ENCODE measurements at places on chromosomes 3 and 15.

- no peak for DNase-seq
Observed at GRCh38 chr3:187265461-187265955, 26.0 kb downstream of the MASP1 start.

GRCh38 chr3:190497811-190498210, 16.1 kb upstream of the IL1RAP start:
- DNase-seq: no peak

- DNase-seq: no peak
Observed at GRCh38 chr15:43274136-43274535, 7.4 kb upstream of the TGM5 start.

- DNase-seq: no peak
Observed at GRCh38 chr3:182862159-182862860, 69.0 kb downstream of the ATP11B start.

- DNase-seq: no peak
Observed at GRCh38 chr15:38367476-38367875, 86.5 kb upstream of the FAM98B start.

DNA sequence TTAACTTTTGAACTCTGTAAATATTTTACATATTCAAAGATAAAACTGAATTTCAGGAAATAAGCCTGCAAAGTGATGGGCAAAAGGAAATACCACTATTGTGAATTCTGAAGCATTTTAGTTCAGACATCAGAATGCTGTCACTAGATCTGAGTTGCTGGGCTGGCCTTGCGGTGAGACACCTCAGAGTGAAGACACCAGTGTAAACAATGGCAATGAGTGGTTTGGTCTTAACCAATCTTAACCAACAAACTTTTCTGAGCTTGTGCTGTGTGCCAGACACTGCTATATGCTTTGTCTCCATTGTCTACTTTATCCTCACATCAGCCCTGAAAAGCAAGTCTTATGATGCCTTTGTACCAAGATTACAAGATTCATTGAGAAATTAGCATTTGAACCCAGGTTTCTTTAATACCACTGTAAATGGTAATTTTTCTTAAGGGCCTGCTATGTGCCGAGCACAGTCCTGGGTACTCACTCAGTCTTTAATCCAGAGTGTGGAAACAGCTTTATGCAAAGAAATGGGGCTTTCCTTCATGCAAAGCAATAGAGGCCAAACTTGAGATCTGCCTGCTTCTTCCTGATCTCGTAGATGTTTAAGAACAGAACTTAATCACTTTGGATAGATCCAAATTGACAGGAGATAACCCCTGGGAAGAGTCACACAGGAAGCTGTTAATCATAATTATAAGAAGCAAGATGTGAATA, 55.0 kb downstream of the TMEM39A start:
- DNase-seq: no peak

- no peak for DNase-seq
Observed at GRCh38 chr3:50521572-50521971, 18.1 kb upstream of the CACNA2D2 start.

GRCh38 chr3:839981-840380, 252.8 kb upstream of the CNTN6 start:
- DNase-seq: no peak

- no peak for DNase-seq
Observed at GRCh38 chr3:58366699-58367098, 34.0 kb downstream of the PXK start.

DNA sequence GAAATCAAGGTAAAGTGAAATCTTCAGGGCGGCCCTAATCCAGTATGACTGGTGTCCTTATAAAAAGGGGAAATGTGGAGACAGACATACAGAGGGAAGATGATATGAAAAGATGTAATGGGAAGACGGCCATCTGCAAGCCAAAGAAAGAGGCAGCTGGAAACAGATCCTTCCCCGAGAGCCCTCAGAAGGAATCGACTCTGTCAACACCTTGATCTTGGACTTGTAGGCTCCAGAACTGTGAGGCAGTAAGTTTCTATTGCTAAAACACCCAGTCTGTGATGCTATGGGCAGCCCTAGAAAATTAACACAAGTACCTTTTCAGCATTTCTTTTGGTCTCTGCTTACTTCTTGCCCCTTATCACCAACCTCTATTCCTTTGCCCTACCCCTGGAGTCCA, 174.7 kb upstream of the TPM1 start:
- no peak for DNase-seq

- no peak for DNase-seq
Observed at GRCh38 chr3:142866841-142867631, 21.8 kb downstream of the PCOLCE2 start.

DNA sequence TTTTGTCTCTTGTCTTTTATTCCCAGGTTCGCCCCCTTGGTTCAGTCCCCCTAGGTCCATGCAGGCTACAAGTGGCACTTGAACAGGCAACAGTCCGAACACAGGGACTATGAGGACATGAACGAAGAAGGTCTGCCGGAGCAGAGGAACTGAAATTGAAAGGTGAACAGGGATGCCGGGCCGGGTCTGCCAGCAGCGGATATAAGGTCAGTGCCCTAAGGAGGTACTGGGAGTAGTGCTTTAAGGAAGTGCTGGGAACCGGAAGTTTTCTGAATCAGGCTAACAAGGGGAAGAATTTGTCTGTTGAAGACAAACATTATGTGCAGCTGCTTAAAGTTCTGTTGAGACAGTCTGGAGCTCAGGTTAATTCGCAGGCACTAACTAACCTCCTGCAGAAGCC, 46.8 kb downstream of the LSM3 start:
- no peak for DNase-seq

DNA sequence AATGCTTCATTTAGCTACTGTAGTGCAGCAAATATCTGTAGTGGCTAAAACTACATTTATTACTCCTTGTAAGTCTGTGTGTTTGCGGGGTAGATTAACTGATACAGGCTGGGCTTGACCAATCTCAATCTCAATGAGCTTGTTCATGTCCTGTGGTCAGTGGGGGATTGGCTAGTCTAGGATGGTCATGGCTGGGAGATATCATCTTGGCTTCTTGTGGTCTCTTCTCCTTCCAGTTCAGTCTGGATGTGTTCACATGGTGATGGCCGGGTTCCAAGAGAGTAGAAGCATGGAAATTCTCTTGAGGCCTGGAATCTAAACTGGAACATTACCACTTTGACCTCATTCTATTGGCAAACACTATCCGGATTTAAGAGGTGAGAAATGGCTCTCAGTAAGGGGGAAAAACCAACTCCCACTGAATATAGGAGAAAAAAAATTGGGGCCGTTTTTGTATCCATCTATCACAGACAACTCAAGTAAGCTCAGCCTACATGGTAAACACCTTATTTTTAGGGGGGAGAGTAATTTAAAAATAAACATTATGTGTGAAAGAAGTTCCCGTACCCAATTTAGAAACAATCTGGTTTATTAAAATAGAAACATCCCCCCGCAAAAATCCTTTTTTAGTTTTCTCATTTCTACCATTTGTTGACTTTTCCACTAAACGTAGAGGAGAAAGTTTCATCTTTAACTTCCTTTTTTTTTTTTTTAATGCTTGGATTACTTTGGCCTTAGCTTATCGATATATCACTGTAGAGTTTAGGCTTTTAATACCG, 284.9 kb upstream of the TBC1D5 start:
- DNase-seq: no peak

- no peak for DNase-seq
Observed at GRCh38 chr15:20271647-20272046, 270.0 kb downstream of the GOLGA6L6 start.

DNA sequence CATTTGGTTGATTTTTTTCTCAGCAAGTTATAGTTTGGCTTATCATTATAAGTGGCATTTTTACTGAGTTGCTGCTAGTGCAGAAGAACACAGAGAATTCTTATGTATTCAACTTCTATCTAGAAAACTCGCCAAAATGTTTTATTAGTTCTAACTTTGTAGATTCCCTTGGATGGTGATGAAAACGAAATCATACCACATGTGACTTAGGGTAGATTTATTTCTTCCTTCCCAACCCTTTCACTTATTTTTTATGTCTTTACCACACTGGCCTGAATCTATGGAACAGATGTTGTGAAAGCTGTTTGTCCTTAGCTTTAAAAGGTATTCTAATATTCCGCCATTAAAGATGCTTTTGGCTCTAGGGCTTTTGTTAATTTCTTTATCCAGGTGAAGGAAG, 503.3 kb upstream of the CFAP20DC start:
- DNase-seq: no peak

- DNase-seq: no peak
Observed at GRCh38 chr15:98514034-98514622, 134.2 kb upstream of the IGF1R start.

DNA sequence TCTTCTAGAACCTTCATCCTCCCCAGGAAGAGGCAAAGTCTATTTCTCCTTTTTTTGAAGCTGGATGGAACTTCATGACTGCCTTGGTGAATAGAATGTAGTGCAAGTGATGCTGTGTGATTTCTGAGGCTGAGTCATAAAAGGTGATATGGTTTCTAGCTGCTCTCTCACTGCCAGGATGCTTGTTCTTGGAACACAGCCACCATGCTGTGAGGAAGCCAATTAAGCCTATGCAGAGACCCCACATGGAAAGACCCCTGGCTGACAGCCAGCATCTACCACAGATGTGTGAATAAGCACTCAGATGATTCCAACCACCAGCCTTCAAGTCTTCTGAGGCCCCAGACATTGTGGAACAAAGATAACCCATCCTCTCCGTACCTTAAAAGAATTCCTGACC, 57.0 kb downstream of the ISL2 start:
- no peak for DNase-seq

DNA sequence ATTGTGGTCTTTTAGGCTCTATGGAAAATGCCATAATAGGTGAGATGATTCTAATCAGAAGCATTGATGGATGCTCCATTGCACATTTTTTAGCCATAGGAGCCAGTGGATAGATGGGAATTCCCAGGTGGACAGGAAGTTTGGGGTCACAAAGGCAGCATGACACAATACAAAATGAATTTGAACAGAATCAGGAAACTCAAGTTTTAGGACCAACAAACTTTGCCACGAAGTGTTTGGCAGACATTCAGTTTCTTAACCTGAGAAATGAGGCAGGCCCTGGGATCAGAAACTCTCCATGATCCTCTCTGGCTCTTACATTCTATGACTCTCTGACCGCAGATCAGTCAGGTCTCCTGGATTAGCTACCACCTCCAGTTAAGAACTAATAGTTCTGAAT, 275.4 kb downstream of the TIGIT start:
- DNase-seq: no peak

GRCh38 chr3:15390460-15390859, 36.9 kb downstream of the METTL6 start:
- DNase-seq: no peak

GRCh38 chr3:128487813-128488635, 5.0 kb downstream of the GATA2 start:
- DNase-seq: no peak

- no peak for DNase-seq
Observed at GRCh38 chr15:86611417-86612040, 531.9 kb downstream of the AGBL1 start.
